ENCODE measurements at places on chromosomes 1 and 21. TPM values are rescaled to one million over a fixed set of nuclear protein-coding genes. Genes with fewer than 3 reads are reported as not detected.

The IL20 gene
- polyA plus RNA-seq = not detected

The RIMS3 gene
- 2.1 TPM for polyA plus RNA-seq

The RRP1B gene
- polyA plus RNA-seq = 16.3 TPM

The PRR9 gene
- not detected for polyA plus RNA-seq

The RGS2 gene
- polyA plus RNA-seq = 2.0 TPM
